NCI-H1694 (cell line): ENCODE measurements at places on chromosomes 1 and 21.

DNA sequence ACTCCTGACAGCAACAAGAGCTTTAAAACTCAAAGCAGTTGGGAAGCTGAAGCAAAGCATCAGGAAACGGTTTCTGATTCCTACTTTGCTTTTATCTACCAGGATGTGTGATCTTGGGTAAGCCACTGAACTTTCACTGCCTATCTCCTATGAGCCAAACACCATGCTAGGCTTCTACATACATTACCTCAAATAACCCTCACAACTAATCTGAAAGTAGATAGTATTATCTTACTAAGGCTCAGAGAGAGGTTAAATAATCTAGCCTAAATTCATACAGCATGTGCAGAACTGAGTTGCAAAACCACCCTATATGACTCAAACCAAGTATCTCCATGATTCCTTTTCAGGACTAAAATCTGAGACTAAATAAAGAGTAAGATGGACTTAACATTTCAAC, 83.8 kb downstream of the EVI5 start:
- no peak for DNase-seq

GRCh38 chr1:109954041-109954512, 30.5 kb upstream of the AHCYL1 start:
- no peak for DNase-seq

DNA sequence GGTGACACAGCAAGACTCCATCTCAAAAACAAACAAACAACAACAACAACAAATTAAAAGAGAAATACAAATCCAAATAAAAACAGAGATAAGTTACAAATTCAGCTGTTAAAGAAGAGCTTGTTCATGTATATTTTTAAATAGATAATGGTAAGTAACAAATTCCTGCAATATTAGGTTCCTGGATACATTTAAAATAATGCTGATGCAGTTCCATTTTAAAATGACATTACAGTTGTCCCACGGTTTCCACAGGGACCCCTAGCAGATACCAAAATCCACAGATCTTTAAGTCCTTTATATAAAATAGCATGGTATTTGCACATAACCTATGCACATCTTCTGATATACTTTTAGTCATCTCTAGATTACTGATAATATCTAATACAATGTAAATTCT, 61.5 kb downstream of the ABL2 start:
- no peak for DNase-seq

GRCh38 chr1:111332190-111332589, 41.5 kb downstream of the CHIA start:
- no peak for DNase-seq

DNA sequence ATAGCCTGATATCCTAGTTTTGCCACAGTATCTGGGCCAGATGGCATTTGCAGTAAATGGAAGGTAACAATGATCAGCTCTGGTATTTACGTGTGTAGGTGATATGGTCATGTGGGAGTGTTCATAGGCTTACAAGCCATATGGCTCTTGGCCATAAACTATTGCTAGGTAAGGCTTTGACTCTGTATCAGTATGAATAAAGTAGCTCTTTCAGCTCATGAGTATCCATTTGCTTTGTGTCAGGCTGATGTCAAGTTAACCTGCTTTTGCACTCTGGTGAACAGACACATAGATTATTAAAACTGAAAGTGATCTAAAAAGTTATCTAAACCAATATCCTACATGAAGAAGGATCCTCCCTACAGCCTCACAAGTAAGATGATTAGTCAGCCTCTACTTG, 69.0 kb downstream of the DDR2 start:
- no peak for DNase-seq

- peak; percentile 56 for DNase-seq
Measured at GRCh38 chr1:157193702-157194391, 55.7 kb upstream of the ETV3 start.

GRCh38 chr1:110690709-110691365, 16.1 kb upstream of the KCNA3 start:
- DNase-seq: no peak

GRCh38 chr1:59315529-59316463, 18.9 kb downstream of the FGGY start:
- no peak for DNase-seq

GRCh38 chr21:29245104-29245643, 53.5 kb upstream of the BACH1 start:
- DNase-seq: no peak

- no peak for DNase-seq
Measured at GRCh38 chr1:57329001-57329527, 94.8 kb downstream of the DAB1 start.

- no peak for DNase-seq
Measured at GRCh38 chr1:238345837-238346236, 455.1 kb upstream of the ZP4 start.

- no peak for DNase-seq
Measured at GRCh38 chr21:42905195-42905594, 12.1 kb downstream of the NDUFV3 start.

GRCh38 chr1:214290424-214291037, 9.6 kb downstream of the SMYD2 start:
- DNase-seq: no peak

GRCh38 chr1:205978676-205979075, 24.5 kb downstream of the RAB7B start:
- no peak for DNase-seq

- DNase-seq: no peak
Measured at GRCh38 chr1:214402613-214403083, 121.7 kb downstream of the SMYD2 start.

GRCh38 chr1:9453779-9454418, 85.4 kb upstream of the SLC25A33 start:
- no peak for DNase-seq

DNA sequence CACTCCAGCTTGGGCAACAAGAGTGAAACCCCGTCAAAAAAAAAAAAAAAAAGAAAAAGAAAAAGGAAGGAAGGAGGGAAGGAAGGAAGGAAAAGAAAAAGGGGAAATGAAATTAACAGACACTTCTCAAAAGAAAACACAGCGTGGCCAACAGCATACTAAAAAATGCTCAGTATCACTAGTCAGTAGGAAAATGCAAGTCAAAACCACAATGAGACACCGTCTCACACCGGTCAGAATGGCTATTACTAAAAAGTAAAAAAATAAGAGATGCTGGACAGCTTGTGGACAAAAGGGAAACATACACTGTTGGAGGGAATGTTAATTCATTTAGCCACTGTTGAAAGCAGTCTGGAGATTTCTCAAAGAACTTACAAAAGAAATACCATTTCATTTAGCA, 369.5 kb upstream of the BRINP3 start:
- DNase-seq: no peak

DNA sequence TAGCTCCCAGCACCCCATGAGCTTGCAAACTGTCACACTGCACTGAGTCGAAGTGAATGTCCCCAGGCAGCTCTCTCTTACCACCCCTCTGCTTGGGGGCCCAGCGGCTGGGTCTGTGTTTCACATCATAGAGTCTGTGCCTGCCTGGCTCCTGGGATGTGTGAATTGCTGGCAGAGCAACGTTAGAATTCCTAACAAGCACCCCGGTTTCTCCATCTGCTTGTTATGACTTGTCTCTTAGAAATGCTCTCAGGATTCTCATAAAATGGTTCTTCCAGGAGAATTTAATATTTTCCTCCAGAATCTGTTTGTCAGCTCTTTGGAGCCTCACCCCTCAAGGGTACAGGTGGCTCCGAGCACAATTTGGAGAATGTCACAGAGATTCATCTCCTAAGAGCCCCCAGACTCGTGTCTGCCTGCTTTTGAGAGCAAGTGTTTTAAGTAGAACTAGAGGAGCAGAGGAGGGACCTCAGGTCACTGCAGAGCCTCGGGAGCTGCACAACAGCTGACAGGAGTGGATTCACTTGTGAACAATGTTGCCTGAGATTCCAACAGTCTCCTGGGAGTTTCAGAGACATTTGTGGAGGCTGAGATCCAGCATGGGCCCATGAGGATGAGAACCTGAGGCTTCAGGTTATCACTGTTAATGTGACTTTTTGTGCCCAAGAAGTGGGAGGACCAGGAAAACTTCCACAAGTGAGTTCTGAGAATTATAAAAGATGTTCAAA, 131.5 kb downstream of the KCNJ6 start:
- DNase-seq: no peak

DNA sequence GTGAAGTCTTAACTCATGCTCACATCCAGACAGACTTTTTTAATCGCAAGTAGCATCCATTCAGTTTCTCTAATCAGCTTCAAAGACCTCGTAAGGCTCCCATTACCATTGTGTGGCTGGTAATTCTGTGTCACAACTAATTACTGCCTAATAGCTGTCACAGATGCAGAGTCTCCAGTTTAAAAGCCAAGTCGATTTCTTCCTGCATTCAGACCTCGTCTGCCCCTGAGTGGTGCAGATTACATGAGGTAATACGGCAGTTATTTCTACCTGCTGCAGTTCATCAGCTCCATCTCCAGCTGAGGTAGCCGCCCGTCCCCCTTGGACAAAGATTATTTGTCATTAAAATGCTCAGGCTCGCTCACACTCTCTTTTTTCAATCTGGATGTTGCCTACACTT, 34.4 kb upstream of the OLIG2 start:
- no peak for DNase-seq

DNA sequence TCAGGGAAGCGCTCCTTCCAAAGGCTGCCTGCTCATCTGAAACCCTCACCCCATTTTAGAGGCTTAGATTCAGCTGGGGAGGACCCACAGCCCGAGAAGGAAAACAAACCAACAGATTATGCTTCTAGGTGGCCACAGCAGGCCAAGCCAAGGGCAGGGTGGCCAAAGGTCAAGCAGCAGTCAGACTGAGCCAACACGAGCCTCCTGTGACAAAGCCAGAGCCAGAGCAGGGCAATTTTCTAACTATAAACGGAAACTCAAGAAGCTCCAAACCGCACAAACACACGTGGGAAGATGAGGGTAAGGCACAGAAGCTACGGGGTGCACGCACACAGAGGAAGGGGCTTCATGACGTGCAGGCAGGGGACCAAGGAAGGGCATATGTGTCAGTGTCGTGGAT, 64.1 kb downstream of the PLEKHA6 start:
- DNase-seq: no peak

DNA sequence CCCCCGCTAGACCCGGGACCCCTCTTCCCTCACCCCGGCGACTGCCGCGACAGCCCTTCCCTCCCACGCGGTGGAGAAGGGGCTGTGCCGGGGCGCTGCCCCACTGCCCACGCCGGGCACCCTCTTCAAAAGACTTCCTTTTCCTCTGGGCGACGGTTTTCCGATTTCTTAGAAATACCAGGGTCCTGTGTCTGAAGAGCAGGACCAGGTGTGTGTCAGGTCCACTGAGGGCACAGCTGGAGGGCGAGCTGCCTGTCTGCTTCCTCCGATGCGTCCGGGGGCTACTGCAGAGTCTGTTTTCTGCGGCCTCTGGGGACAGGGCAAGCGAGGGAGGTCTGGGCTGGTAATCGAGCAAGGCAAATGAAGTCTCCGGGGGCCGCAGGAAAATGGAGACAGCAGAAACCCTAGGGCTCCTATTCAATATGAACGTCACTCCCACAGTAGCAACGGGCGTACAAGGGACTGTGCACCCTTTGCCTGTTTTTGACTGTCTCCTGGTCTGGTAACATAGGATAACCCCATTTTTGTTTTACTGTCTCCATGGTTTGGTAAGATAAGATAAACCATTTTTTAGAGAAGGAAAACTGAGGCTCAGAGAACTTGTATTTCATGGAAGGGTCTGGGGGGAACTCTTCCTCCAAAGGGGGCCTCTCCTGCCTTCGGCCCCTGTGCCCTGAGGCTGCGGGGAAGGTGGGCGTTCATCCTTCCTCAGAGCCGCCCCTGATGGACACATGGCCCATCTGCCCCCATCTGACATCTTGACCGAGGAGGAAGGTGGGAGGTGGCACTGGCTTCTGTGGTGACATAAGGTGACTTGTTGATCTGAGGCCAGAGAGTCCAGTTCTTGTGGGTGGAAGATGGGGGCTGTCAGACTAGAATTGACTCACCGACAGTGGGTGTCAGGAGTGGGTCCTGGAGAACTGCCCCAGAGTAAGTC, 970 bp downstream of the TNFRSF1B start:
- DNase-seq: no peak

DNA sequence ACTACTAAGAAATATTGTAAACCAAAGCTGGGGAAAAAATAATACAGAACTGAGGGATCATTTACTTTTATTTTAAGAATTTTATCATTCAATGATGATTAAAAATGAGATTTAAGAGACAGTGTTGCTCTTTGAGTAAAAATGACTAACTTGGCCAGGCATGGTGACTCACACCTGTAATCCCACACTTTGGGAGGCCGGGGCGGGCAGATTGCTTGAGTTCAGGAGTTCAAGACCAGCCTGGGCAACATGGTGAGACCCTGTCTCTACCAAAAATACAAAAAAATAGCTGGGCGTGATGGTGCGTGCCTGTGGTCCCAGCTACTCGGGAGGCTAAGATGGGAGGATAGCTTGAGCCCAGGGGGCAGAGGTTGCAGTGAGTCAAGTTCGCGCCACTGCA, 21.8 kb upstream of the PLEKHO1 start:
- DNase-seq: no peak

- peak; percentile 14 for DNase-seq
Measured at GRCh38 chr1:10943991-10944730, 68.3 kb upstream of the TARDBP start.

DNA sequence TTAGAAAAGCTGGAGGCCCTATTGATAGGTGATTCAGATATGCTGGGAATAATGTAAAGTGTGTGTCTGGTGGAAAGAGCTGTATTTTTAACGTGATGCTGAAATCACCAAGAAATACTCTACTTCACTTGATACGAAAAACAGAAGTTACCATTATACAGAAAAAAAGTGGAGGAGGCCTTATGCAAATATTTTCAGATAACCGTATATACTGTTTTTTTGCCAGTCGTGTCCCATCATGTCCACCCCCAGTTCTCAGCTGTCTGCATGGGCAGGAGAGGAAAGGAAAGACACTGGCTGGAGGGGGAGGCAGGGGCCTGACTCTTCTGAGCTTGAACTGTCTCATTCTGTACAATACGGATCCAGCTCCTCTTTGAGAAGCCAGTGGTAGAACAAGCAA, 51.1 kb downstream of the KCNJ6 start:
- no peak for DNase-seq

DNA sequence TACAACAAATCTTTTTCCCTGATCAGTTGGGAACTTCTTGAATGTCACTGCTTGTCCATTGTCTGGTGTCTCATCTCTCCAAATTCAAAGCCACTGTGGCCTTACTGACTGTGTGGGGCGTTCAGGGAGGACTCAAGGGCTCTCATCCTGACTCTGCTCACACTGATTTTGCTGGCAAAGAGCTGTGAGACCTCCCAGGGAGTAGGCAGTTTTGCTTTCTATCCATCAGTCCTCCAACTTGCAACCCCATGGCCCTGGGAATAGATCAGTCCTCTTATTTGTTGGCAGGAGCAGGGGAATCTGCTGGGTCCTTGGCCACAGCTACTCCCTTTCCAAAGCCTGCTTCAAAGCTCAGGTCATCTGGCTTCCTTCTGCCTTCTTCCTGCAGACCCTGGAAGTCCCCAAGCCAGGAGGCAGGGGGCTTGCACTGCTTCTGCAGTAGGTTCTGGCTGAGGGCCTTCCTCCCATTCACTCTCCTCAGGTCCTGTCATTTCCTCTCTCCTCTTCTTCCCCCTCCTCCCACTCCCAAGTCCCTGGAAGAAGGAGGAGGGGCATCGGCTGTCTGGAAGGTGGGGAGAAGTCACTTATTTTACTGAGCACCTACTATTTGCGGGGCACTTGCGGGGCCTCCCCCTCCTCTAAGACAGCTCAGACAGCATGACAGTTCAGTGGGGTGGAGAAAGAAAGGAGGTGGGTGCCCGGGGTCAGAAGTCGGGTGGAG, 876 bp upstream of the NAV1 start:
- no peak for DNase-seq

GRCh38 chr1:50279622-50280330, 143.5 kb downstream of the DMRTA2 start:
- DNase-seq: no peak

- no peak for DNase-seq
Measured at GRCh38 chr1:38173157-38173831, 126.7 kb upstream of the POU3F1 start.

- no peak for DNase-seq
Measured at GRCh38 chr1:202688401-202688800, 21.9 kb downstream of the SYT2 start.
